ENCODE measurements at places on chromosomes 11 and 22. TPM values are rescaled to one million over a fixed set of nuclear protein-coding genes. Genes with fewer than 3 reads are reported as not detected.

DNA sequence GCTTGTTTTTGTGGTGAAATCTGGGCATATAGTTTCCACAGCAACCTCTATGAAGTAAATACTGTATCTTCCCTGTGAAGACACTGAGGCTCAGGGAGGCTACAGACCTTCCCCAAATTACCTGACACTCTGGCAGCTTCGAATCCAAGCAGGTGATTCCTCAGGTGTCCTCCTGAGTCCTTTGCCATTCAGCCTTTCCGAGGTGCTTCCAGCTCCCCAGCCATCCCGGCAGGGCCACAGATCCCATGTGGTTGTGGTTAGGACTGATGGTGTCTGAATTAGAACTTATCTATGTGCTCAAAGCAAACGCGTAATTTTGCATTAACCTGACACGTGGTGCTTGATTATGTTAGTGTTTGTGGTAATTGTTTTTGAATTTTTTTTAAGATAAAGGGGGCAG lies 785.6 kb downstream of the BRD1 start:
- DNase-seq = no peak

DNA sequence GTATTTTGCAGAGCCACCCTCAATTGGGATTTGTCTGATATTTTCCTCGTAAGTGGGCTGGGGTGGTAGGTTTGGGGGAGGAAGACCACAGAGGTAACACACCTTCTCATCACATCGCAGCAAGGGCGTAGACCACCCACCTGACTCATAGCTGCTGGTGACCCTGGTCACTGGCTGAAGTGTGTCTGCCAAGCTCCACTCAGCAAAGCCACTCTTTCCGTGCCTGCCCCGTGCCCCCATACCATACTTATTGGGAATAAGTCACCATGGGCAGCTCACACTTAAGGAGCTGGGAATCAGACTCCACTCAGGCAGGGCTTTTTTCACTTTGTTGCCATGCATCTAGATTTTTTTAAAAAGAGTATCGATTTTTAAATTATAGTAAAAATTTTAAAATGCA lies 111.6 kb downstream of the PHF21B start:
- DNase-seq = no peak

- DNase-seq = no peak
Observed at GRCh38 chr11:16923987-16924386, 90.2 kb downstream of the PLEKHA7 start.

The UCP2 gene
- 0.63 TPM for total RNA-seq

The SYTL2 gene
- total RNA-seq = 47.5 TPM

All from SK-MEL-5 (cell line).